Activated CD4-positive, alpha-beta T cell treated with anti-CD3 and anti-CD28 coated beads, Interleukin-2, amount 10 ng/mL, durations not matched to agents 24 days and 14 days (primary cell): ENCODE measurements at places on chromosomes 6 and 20. TPM values are rescaled to one million over a fixed set of nuclear protein-coding genes. Genes with fewer than 3 reads are reported as not detected.

BCAS4 gene
- 7.2 and 8.4 TPM in 2 replicates for total RNA-seq

NKX2-2 gene
- not detected in 2 replicates for total RNA-seq

LPA gene
- total RNA-seq, result not detected in 2 replicates

- no peak for DNase-seq
Measured at GRCh38 chr6:3749977-3750316, 1.6 kb downstream of the PXDC1 start.

GRCh38 chr6:34021554-34022190 lies 124.2 kb downstream of the GRM4 start:
- no peak for DNase-seq

DNA sequence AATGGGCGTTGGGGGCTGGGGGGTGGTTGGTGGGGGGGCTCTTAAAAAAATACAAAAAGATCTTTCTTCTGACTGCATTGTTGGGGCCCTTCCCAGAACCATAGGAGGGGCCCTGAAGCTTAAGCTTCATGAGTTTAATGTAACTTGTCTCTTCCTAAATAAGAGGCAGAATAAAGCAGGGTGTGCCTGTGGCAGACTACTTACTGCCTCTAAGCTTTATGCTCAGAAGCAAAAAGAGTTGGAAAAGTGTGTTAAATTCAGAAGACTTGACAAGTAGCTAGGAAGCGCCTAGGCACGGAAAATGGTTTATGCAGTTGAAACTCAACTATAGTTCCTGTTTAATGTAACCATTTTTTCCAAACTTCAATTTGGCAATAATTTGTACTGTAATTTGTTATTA lies 44.5 kb downstream of the TIAM2 start:
- DNase-seq, result no peak

DNA sequence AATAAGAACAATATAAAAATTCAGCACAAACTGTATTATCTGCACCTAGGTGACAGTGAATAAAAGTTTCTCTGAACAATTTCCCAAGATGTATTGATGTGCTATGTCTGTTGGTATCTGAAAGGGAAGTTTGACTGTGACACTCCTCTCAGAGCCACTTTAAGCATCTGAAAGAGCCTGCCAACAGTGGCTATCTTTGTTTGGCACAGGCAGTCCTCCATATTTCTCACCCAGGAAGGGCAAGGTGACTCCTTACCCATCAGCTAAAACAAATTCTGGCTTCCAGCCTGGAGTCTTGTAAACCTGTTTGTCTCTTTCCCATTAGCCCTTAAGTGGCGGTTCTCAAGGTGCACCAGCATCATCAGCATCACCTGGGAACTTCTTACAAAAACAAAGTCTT lies 122.4 kb upstream of the VGLL2 start:
- no peak for DNase-seq
